Stimulated activated CD4-positive, alpha-beta T cell treated with anti-CD3 and anti-CD28 coated beads, Interleukin-1b, Interleukin-23, amount 100 ng/mL, for 1 hour (primary cell): ENCODE measurements at places on chromosomes 11 and 22.

DNA sequence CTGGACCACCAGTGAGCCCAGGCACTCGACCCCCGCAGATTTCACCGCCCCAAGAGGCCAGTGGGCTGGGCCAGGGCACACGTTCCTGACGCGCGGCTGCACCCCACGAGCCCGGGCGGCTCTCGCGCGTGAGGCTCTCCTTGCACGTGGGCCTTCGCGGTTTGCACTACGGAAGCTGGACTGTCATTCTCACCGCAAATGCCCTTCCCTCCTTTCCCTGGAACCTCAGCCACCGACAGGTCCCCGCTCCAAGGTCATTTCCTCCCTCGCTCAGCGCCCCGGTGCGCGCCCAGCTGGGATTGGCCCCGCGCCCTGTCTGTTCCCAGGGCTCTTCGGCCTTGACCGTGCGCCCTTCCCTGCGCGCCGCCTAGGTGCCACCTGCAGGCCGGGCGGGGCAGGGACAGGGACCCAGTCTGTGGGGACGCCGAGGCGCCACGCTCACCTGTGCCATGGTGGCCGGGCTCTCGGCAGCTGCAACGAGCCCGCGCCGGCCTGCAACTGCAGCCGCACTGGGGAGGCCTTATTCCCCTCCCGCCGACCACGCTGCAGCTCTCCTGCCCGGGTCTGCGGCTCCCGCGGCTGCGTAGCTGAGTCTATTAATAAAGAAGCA, 2.1 kb upstream of the CPT1A start:
- DNase-seq: peak; percentile 47

- DNase-seq: no peak
Measured at GRCh38 chr22:27799015-27799826, 2.3 kb downstream of the MN1 start.

- no peak for DNase-seq
Measured at GRCh38 chr11:44241851-44242250, 68.1 kb downstream of the ALX4 start.

DNA sequence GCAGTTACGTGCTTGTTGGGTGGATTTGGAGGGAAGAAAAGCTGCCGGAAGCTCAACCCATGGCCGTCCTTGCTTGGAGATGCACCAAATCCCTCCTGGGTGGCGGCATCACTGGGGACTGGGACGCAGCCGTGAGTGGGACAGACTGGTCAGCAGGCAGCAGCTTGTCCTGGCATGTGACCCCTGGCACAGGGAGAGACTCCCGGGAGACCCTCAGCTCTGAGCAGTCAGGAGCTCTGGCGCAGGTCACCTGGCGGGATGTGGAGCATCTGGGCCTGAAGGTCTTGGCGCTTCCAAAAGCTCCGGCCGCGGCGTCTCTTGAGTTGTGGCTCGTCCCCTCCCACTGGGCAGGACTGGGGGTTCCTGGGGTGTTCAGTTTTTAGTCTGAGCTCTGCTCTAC, 26.3 kb downstream of the PTDSS2 start:
- DNase-seq: no peak

DNA sequence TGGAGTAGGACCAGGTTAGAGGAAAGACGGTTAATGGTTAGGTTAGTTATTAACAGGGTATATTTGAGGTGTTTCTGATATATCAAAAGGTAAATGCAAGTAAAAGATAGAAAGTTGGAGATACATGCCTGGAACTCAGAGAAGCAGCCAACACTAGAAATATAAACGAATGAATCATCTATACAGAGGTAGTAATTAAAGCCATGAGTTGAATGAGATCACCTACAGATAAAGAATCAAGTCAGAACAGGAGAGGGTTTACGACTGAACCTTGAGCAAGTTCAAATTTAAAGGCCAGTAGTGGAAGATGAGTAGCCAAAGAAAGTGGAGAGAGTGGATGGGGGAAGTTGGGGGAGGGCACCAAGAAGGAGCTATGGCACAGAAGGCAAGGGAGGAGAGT, 73.9 kb downstream of the SPON1 start:
- DNase-seq: no peak

- DNase-seq: no peak
Measured at GRCh38 chr22:35409783-35410662, 10.1 kb downstream of the MCM5 start.

DNA sequence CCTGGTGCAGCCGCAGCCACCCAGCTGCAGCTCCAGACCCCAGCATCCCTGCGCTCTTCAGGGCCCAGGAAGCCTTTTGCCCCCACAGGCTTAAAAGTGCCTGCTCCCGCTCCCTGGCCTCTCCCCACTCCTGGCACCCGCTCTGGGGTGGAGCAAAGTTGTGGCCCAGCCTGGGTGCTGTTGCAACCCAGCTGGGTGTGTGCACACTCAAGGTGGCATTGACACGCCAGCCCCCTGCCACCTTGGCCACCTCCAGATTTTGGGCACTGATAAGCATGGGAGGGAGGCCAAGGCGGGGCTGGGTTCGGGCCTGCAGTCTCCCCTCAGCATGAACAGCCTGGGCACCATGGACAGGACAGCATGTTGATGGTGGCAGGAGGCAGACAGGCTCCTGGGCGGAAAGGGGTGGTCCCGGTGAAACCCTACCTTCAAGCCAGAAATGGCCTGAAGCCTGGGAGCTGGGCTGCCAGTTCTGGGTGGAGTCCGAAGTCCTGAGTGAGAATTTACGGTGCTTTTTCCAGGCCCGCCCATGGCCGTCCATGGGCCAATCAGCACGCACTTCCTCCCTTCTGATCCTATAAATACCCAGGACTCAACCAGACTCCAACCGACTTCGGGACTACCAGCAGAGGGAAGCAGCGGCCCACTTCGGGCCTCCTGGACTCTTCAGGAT, 23.6 kb upstream of the RNASEH2C start:
- no peak for DNase-seq

GRCh38 chr11:12693094-12693478, 18.9 kb downstream of the TEAD1 start:
- no peak for DNase-seq

DNA sequence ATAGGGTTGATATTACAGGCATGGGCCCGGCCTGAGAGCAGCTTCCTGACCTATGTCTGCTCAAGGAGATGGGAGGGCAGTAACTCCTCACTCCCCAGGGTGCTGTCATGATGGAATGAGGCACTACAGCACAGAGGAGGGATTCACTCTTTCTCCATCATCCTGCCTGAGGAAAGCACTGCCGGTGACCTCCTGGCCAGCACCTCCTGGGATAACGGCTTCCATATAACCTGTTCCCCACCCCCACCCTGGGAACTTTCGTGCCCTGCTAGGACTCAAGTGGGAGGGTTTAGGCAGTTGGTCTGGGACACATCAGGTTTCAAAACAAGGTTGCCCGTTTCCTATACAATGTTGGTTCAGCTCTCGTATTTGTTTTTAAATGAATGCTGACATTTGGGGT, 42.7 kb upstream of the MN1 start:
- no peak for DNase-seq

DNA sequence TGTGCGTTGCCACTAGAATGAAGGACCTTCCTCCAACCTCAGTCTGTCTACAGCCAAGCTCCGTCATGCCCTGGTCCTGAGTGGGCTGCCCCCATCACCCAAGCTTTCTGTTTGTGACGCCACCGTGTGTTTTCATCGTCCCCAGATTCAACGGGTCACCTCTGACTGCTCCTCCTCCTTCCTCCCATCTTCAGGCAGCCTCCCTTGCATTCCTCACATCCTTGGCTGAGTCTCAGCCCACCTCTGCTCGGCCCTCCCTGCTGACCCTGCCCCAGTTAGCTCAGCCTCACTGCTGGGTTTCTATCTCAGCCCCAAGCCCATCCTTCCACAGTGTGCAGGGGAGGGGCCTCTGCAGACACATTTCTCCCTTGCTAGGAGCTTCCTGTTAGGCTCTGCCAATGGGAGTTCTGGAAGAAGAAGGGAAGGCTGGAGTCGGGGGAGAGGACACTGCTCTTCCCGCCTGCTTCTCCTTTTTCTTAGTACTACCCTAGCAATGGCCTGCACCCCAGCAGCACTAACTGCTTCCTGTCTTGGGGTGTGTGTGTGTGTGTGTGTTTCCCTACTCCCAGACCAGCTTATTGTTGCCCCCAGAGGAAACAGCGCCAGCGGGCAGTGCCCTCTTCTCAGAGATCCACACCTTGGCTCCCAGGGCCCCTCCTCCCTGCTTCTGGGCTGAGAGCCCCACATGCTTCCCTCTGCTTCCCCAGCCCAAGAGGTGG, 5.2 kb downstream of the IFT27 start:
- DNase-seq: no peak

GRCh38 chr11:26909515-26909914, 84.4 kb upstream of the FIBIN start:
- DNase-seq: no peak

- no peak for DNase-seq
Measured at GRCh38 chr11:7353100-7353499, 101.4 kb downstream of the SYT9 start.

- DNase-seq: no peak
Measured at GRCh38 chr11:105244160-105244825, 104.7 kb upstream of the CARD18 start.

GRCh38 chr11:36684840-36685801, 87.1 kb upstream of the RAG2 start:
- DNase-seq: no peak

- no peak for DNase-seq
Measured at GRCh38 chr22:44932493-44932892, 77.3 kb downstream of the PHF21B start.

DNA sequence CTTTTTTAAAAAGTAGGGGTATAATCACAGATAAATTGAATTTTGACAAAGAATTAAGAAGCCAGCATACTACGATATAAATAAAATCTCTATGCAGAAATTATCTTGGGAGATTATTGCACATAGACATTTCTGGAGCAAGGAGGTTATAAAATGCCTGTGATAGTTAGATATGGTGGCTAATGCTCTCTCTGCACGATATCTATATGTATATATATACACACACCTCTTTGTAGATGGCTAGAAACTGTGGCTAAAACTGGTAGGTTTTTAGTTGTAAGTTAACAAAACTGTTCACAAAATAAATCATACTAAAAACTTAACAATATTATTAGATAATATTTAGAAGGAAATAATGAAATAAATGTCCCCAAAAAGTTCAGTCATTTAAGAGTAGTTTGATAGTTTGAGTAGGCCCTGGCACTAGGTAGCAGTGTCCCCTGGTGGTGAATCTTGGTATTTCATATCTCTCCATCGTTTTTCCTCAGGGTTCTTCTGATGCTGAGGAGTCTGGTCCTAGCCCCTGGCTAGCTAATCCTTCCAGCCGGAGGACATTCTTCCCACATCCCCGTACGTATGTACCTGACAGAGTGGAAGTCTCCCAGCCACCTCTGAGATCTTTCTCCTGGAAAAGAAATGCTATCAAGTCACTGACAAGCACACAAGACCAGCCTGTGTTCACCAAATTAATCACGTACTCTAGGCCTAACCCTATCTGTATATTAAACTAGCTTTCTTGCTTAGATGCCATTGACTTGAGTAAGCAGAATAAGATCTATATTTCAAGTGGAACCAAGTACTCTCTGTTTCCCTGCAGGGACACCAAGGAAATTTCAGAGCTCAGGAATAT, 32.2 kb downstream of the ART5 start:
- DNase-seq: no peak

DNA sequence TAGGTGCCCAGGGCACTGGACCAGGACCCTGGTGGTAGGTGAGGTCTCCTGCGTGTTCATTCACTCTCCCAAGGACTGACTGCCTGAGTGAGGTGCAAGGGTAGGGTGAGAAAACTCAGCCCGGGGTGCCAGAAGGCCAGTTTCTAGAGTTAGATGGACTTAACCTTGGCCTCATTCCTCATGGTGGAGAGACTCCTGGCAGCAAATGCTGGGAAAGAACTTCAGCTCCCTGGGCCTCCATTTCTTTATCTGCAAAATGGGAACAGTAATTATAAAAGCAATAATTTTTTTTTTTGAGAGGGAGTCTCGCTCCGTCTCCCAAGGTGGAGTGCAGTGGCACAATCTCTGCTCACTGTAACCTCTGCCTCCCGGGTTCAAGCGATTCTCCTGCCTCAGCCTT, 47.7 kb downstream of the TRIOBP start:
- DNase-seq: no peak

- no peak for DNase-seq
Measured at GRCh38 chr11:79594834-79595233, 154.0 kb upstream of the TENM4 start.

DNA sequence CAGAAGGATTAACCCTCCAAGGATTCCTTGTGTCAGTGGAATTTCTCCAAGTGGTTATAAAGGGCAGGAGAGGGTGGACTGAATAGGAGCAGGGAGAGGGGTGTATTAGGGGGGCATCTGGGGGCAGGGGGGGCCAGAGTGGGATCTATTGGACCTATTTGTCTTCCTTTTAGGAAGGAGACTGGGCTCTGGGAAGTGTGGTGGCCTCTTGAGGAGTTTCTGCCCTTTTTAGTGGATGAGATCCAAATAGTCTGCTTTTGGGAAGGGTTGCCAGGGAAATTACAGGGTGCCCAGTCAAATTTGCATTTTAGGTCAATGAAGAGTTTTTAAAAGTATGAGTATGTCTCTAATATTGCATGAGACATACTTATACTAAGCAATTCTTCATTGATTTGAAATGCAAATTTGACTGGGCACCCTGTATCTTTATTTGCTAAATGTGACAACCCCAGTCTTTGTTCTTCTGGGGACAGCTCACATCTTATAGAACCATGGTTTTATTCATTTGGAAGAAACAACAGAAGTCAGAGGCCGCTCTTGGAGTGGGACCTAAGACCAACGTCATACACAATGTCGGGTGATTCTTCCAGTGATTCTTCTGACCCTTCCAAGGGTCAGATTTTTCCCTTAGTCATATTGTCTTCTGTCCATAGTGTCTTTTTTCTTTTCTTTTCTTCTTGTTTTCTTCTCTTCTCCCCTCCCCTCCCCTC, 429 bp upstream of the SLC22A6 start:
- DNase-seq: no peak

GRCh38 chr11:72582206-72583176, 91.7 kb downstream of the PDE2A start:
- DNase-seq: no peak

DNA sequence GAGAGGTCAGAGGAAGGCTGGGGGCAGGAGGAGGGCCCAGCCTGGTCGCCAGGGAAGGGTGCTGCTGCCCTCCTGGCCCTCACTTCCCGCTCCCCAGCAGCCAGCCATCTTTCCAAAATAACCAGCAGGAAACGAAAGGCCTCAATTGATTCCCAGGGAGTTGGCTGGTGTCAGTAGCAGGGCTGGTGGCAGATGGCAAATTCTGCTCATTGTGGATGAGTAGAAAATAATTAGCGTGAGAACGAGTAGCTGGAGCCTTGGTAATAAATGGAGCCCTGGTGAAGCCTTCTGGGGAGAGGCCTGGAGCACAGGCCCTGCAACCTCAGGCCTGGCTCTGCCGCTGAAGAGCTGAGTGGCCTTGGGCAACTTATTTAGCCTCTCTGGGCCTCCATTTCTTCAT, 31.3 kb downstream of the DAGLA start:
- DNase-seq: no peak
